ENCODE measurements at places on chromosomes 5 and 9.

DNA sequence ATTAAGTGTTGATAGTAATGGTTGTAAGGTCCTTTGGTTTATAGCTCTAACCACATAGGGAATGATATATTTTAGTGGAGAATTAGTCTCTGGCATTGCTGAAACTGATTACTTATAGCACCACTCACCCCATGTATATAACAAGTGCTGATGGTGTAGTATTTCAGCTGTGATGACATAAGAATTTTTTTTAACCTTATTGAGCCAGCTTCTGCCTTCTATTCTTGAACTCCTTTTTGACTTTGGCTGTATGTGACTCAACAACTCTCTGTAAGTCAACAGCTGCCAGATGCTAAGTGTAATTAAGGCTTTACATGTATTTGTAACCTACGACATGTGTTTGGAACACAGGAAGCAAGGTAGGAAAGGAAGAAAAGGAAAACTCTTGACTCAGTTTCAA lies 929.6 kb upstream of the WWC1 start:
- no peak for DNase-seq

- no peak for DNase-seq
These were observed 75.7 kb downstream of the ZNF608 start for GRCh38 chr5:124670722-124671184.

- no peak for DNase-seq
These were observed 3.7 kb upstream of the NIPAL4 start for GRCh38 chr5:157456301-157456700.

GRCh38 chr9:86488794-86489193 lies 134.6 kb upstream of the TUT7 start:
- DNase-seq, result no peak

GRCh38 chr5:164356790-164357189 lies 851.4 kb downstream of the MAT2B start:
- no peak for DNase-seq

DNA sequence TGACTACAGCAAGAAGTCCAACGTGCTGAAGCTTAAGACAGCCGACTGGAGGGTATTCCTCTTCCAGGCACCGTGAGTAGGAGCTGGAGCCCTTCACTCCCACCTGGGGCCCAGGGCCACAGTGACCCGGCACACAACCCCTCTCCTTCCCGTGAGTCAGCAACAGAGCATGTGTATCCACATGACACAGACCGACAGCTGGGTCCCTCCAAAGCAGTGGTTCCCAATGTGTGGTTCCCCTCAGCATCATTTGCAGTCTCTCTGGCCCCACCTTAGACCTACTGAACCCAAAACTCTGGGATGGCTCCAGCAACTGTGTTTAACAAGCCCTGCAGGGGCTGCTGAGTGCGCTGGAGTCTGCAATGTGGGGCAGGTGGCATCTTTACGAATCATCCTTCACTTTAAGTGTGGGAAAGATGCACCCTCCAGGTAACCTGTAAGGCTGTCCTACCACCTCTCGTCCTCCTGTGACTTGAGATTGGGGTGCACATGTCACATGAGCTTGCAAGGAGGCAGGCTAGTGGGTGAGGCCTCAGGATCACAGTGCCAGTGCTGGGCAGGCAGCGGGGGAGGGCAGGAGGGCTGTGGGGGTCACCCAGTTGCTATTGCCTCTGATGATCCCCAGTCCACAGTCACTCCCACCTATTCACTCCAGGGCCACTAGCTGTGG lies 42.2 kb downstream of the PSD2 start:
- no peak for DNase-seq

DNA sequence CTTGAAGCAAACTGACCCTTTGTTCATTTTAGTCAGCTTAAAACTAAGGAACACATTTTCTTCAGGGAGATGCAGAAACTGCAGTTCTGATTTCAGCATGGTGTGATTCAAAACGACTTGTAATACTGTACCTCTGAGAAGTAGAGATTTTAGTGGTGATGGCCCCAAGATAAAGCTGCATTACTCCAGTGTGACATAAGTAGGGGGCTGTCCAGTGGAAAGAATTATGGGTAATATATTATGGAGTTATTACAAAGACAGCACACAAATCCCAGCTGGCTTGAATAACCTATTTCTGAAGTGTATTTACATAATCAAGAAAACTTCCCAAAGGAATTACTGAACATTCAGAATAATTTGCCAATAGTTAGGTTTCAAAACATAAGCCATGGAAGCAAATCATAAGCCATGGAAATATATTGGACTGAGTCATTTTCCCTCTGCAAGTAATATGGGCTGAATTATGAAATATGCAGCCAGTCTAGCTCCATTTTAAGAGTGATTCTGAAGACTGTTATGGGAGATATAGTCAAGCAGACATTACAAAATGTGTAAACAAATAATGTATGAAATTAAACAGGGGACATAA lies 133.7 kb upstream of the FBXL17 start:
- DNase-seq, result no peak

- DNase-seq, result no peak
These were observed 19.7 kb downstream of the WWC1 start for GRCh38 chr5:168311061-168311566.

DNA sequence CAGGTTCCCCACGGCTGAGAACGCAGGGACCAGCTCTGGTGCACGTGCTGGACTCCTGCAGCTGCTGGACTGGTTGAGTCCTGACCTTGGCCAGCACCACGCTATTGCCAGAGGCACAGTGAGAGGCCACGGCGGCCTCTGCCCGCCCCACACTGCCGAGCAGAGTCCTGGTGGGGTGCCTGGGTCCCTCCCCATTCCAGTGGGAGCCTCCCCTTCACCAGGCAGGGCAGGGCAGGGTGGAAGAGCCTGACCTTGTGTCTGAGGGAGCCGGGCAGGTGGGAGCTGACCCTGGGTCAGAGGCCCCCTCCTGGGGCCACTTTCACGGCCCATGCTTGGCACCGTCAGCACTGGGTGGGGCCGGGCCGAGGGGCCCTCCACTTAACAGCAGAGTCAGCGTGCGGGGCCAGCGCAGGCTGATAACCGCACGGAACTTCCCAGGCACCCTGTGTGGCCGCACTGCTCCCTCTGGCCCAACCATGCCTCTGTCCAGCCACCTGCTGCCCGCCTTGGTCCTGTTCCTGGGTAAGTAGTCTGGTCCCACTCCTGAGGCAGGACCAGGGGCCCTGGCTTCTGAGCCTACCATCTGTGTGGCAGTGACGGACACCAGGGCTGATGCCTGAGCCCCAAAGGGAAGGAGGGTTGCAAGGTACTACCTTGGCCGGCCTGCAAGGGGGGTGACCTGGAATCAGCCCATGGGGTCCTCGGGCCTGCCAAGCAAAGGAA lies at the start of gene MAMDC4:
Gene MAMDC4, plus strand, starts transcription at position 406 of the 723 bp plus-strand sequence. Its CDS starts 71 bp downstream, at position 477.
- DNase-seq, result no peak

DNA sequence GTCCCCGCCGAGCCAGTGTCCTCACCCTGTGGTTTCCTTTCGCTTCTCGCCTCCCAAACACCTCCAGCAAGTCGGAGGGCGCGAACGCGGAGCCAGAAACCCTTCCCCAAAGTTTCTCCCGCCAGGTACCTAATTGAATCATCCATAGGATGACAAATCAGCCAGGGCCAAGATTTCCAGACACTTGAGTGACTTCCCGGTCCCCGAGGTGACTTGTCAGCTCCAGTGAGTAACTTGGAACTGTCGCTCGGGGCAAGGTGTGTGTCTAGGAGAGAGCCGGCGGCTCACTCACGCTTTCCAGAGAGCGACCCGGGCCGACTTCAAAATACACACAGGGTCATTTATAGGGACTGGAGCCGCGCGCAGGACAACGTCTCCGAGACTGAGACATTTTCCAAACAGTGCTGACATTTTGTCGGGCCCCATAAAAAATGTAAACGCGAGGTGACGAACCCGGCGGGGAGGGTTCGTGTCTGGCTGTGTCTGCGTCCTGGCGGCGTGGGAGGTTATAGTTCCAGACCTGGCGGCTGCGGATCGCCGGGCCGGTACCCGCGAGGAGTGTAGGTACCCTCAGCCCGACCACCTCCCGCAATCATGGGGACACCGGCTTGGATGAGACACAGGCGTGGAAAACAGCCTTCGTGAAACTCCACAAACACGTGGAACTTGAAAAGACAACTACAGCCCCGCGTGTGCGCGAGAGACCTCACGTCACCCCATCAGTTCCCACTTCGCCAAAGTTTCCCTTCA lies 1.4 kb downstream of the GLIS3 start:
- no peak for DNase-seq

DNA sequence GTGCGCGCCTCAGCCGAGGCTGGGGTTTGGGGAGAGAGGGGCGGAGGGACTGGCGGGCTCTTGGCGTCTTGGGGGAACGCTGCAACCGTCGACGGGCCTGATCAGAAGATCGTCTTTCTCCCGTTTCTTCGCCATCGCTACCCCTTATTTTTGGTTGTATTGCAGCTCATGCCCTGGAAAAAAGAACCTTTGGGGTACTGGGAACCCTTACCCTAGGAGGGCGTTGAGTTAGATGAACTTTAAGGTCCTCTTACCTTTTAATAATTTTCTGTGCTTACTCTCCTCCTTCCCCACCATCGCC lies 719 bp downstream of the PAIP2 start:
- no peak for DNase-seq

GRCh38 chr9:110742741-110743371 lies 74.3 kb downstream of the MUSK start:
- no peak for DNase-seq

DNA sequence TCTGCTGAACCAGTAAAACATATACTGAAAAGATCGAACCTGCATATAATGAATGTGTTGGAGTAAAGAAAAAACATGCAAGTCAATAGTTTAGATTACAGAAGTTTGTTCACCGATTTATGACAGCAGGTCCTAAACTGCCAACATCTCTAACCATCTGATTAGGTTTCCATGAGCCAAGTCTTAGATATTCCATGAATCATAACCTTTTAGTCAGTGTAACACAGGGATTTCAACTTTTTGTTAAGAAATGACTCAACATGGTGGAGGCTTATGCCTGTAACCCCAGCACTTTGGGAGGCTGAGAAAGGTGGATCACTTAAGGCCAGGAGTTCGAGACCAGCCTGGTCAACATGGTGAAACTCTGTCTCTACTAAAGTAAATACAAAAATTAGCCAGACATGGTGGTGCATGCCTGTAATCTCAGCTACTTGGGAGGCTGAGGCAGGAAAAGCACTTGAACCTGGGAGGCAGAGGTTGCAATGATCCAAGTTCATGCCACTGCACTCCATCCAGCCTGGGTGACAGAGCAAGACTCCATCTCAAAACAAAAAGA lies 38.7 kb downstream of the APC start:
- no peak for DNase-seq

DNA sequence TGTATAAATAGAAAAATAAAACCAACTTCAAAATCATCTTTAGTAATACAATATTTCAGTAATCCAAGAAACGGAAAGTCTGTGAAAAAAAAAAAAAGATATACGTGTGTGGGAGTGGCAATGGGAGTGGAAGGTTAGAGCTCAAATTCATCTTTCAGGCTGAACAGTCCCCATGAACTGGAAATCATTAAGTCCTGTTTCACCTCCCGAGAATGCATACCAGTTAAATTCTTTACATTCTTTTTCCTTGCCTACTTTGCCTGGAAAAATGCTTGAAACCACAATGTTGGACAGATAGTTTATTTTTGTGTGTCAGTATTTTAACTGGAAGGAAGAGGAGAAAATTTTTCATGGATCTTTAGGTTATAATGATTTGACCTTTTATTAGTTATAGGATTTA lies 166.8 kb downstream of the MUSK start:
- DNase-seq, result no peak

DNA sequence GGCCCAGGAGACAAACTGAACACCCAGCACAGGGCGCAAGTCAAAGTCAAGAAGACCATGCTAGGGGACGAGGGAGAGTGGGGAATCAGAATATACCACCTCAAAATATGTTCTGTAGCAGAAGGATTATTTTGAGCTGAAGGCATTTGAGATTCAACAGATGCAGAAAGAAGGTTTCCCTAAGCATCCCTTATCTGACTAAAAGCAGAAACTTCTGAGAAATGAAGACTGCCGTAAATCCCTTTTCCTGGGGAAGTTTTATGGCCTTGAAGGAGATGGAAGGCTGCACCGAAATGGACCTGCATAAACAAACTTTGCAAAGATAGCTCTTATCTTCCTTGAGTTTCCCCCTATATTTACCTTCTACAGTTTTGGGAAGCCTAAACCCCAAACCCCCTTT lies 72.8 kb downstream of the PTTG1 start:
- DNase-seq, result no peak

- no peak for DNase-seq
These were observed 173.7 kb downstream of the GABRB2 start for GRCh38 chr5:161372682-161373344.

DNA sequence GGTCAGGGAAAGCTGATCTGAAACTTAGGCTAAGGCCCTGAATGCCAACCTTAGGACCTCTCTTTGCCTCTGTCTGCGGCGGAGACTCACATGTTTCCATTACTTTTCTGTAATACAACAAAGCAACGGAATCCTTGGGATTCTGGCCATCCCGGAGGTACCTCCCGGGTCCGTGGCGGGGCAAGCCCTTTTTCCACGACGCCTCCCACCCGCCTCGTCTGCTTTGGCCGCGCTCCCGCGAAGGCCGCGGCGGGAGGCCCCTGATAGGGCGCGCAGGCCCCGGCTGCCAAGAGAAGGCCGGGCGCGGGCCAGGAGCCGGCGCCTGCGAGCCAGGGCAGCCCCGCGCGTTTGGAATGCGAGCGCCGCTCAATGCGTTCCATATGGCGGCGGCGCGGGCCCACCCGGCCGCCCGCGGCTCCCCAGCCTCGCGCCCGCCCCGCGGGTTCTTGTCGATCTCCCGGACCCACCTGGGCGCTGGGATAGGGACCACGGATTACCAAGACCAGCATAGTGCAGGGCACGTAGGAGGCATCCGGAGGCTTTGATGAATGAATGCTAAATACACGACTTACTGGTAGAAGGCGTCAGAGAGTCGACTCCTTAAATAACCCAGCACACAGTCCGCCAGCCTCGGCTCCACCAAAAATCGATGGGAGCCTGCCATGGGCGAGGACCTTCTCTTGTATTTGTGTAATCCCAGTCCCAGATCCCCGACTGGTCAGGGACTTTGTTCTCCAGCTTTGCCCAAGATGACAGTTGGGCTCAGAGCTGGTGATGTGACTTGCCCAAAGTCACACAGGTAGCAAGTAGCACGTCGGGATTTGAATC lies 17.5 kb upstream of the PHF19 start:
- DNase-seq, result no peak

DNA sequence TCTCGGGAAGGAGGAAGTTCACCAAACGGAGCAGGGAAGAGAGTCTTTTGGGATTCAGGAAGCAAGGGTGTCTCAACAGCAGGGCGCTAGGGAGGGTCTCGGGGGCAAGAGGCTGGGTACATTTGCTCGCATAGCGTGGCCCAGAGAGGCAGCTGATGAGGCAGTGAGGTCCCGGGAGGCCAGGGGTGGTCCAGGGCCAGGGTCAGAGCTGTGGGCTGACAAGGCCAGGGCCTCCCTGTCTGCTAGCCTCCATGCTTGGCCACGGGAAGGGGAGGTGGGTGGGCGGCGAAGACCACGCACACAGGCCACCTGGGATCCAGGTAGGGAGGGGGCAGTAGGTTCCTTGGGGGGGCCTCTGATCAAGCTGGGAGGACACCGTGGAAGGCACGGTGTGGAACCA lies 6.0 kb downstream of the NDOR1 start:
- no peak for DNase-seq

GRCh38 chr9:76296561-76297310 lies 97.5 kb downstream of the RFK start:
- no peak for DNase-seq

GRCh38 chr9:96513622-96514021 lies 63.7 kb downstream of the HABP4 start:
- no peak for DNase-seq

All from activated CD4-positive, alpha-beta T cell treated with anti-CD3 and anti-CD28 coated beads for 24 hours (primary cell).